ENCODE measurements at places on chromosomes 7 and 10.

DNA sequence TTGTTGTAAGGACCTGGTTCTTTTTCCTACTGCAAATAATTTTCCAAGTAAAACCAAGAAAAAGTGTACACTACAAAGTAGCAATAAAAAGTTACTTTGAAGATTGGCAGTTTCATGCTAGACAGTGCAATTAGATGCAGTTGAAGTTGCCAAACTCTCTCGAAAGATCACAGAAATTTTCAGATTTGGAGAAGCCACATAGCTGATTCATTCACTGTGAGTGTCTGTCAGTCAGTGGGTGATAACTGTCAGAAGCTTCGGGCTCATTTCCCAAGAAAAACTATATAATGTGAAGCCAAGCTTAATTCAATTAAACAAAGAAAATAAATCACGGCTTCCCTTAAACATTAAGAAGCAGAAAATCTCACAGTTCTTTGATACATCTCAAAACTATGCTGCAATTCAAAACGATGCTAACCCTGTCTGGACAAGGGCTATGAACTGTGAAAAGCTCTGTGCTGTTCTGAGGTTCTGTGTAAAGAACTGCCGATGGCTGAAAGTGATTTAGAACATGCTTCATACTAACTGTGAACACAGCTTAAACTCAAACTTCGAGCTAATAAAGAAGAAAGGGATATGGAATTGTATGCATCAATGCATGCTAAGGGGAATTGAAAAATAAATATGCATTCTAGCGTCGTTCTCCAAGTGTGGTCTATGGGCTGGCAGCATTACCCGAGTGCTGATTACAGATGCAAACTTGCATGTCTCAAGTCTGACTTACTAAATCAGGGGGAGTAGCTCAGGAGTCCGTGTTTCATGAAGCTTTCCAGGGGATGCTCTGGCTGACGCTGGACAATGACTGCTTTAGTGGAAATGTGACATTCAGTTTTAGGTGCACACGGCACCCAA is 557.4 kb downstream of the CALN1 start:
- no peak for DNase-seq

DNA sequence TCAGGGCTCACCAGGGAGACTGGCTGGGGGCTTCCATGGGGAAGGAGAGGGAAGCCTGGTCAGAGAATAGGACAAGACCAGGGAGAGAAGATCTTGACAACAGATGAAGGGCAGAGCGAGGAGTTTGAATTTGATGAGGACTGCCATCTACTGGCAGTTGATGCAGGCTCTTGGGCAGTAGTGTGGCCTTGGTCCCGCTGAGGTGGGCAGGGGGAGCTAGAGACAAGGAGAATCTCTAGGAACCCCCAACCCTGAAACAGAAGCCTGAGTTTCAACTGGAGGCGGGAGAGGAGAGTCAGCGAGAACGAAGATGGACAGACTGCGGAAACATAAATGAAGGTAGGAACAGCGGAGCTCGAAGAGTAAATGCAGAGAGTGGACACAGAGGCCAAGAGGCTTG is 81.0 kb downstream of the PPP1R3C start:
- peak; percentile 51 for DNase-seq

GRCh38 chr10:132069122-132069848 is 3.5 kb downstream of the JAKMIP3 start:
- no peak for DNase-seq

DNA sequence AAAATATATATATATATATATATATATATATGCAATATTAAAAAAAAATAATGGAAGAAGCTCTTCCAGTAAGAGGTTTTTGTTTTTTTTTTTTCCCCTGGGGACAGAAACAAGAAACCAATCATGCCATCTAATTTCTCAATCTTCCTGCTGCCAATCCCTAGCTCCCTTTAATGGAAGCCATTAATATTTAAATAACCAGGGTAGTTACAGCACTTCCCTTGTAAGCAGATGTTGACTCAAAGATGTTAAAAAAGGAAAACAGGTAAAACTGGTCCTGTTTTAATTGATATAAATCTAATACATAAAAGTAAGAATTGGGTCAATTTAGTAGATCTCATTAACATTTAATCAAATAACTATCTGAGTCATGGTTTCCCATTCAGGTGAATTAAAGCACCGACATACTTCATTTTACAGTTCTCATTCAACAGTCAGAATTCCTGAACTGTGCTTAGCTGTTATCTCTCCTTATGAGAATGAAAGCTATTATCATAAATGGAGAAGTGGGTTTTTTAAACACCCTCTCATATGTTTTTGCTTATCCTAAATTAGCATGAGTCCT is 22.6 kb downstream of the CPVL start:
- DNase-seq, result no peak

- DNase-seq, result no peak
Measured at GRCh38 chr7:7476381-7476780, 59.3 kb downstream of the COL28A1 start.

GRCh38 chr7:85447004-85447403 is 260.1 kb upstream of the SEMA3D start:
- DNase-seq, result no peak

- no peak for DNase-seq
Measured at GRCh38 chr10:62258926-62259325, 9.7 kb downstream of the RTKN2 start.

- DNase-seq, result no peak
Measured at GRCh38 chr7:136030867-136031318, 53.7 kb upstream of the MTPN start.

DNA sequence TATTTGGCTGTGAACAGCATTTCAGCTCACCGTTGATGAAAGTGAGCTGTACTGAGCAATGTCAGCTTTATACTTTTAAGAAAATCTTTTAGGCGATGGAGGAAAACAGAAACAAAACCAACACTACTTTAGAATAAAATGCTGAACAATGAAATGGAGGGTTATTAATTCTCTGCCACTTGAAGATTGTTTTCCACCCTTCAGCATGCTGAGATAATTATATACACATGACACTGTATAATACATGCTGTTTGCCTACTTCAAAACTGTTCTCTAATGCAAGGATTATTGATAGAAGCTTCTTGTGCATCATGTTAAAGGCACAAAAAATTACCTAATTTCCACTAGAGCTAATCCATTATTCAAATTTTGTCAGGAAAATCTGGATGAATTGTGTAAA is 66.8 kb downstream of the CACNA2D1 start:
- no peak for DNase-seq

DNA sequence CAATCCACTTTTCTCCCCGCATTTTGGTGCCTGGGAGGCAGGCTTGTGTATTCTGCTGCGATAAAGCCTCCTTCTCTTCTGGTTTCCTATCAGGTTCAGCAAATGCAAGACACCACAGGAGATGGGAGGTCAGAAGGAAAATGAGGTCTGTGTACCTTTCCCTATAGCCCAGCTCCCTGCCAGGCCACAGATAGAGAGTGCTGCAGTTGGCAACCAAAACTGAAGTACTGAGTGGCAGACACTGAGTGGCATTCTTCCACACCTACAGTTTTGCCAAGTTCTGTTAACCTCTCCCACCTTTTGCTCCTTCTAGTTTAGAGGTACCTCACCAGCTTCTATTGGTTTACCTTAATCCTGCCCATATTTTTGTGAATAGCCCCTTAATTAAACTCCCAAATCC is 948.4 kb downstream of the SORCS1 start:
- no peak for DNase-seq

- DNase-seq, result no peak
Measured at GRCh38 chr10:89458291-89458690, 43.9 kb downstream of the IFIT5 start.

- no peak for DNase-seq
Measured at GRCh38 chr7:149334930-149335329, 72.9 kb downstream of the ZNF783 start.

GRCh38 chr7:106095634-106096033 is 16.5 kb downstream of the SYPL1 start:
- no peak for DNase-seq

DNA sequence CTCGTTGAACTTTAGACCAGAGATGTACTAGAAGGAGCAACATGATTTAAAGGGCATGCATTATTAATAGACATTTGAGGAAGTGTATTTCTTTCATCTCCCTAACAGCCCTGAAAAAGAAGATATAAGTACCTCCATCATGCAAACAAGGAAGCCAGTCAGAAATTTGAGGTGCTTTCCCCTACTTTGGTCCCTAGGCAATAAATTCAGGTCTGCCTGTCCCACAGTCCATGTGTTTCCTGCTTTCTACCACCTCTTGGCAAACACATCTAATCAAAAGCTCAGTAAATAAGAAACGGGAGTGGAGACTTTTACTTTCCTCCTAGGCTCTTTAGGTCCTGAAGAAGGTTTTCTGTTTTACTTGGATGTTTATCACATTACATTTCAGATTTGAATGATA is 5.2 kb upstream of the SEMA3C start:
- DNase-seq, result no peak

- DNase-seq, result no peak
Measured at GRCh38 chr10:49282306-49282705, 16.7 kb upstream of the C10orf71 start.

DNA sequence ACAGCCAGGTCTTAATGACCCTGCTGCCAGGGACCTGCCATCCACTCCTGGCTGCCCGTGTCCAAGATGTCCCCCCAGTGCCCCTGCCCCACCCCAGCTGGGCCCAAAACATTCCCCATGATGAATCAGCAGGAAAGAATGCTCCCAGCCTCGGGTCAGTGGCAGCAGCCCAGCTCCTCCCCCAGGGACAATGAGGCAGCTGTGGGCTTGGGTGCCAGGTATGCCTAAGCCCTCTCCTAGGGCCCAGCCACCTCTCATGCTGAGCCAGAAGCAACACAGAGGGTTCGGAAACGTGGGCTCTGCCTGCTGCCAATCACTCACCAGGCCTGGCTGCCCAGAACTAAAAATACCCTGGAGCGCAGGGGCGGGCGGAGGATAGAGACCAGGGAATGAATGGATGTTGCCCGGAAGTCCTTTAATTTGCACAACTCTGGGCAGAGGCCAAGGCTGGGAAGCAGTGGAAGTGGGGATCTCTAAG is 1.5 kb upstream of the LOXL4 start:
- peak; percentile 23 for DNase-seq

DNA sequence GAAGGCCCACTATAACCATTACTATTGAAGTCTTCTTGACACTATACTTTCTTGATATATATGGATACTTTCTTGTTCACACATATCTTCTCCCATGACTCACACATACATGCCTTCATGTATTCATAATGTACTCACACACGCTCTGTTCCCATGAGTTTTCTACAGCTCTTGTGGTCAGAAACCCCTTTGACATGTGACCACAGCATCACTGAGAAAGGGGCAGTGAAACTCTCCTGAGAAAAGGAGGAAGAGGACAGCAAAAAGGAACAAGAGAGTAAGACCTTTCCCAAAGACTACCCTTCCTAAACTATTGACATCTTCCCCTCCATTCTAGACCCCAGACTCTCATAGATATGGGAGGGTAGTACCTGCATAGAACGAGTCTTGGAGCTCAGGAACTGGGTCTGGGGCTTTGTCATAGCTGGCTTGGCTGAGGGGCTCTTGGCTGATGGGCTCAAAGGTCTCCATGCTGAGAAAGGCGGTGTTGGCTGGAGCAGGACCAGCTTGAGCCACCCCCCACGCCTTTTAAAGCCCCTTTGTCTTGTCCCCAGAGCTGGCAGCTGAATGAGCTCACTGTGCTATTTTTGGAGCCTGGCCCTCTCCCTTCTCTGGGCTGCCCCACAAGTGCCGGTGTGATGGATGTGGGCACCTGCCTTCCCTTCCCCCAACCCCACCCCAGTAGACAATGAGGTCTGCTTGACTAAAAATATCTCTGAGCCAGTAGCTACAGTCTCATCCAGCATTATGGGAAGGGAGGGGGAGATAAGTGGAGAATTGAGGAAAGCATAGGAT is 5.1 kb downstream of the SYNPO2L start:
- no peak for DNase-seq

DNA sequence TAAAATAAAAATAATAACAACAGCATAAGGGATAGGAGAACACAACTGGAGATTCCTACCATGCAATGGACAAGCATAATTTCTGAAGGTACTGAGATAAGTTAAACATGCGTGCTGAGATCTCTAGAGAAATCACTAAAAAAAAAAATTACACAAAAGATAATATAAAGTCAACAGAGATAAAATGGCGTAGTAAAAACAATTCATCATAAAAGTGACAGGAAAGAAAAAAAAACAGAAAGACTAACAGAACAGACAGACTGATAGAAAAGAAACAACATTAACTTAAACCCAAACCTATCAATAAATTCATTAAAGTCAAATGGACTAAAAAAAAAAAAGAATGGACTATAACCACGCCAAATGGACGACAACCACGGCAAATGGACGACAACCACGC is 56.4 kb downstream of the NCAPG2 start:
- no peak for DNase-seq

GRCh38 chr7:116526897-116527296 is 2.1 kb downstream of the CAV1 start:
- DNase-seq, result no peak

DNA sequence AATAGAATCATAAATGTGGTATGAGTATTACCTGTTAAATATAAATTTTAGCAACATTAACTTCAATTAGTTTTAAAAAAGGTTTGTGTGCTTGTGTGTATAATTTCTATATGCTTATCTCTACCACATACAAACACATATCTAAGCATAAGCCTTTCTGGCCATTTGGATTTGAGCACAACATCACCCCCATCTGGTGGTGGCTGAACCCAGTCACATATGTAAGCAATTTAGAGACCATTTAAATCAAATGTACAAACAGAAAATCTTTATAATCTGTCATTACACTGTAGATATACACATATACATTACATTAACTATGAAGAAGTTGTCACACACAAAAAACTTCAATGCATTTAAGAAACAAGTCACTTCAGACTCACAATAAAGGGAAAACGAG is 31.7 kb downstream of the GPR22 start:
- peak; percentile 5 for DNase-seq

- peak; percentile 42 for DNase-seq
Measured at GRCh38 chr7:2719007-2719406, 31.0 kb downstream of the AMZ1 start.

DNA sequence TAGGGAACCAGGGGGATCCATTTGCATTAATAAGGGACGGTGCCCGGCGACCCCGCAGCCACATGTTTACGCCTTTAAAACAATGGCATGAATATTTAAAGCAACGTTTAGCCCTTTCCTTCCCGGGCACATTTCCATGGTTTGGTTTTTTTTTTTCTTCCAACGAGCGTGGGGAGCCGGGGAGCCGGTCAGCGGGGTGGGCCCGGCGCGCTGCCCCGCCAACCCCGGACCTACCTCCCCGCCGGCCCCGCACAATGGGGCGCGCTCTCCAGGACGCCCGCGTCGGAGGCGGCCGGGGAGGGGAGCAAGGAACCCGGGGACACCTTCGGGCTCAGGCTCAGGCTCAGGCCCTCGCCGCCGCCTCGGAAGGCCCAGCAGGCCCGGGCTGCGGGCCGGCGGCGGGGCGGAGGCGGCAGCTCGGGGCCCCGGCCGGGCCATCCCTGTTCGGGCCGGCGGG is 1.0 kb downstream of the SEPHS1 start:
- DNase-seq, result peak; percentile 59

DNA sequence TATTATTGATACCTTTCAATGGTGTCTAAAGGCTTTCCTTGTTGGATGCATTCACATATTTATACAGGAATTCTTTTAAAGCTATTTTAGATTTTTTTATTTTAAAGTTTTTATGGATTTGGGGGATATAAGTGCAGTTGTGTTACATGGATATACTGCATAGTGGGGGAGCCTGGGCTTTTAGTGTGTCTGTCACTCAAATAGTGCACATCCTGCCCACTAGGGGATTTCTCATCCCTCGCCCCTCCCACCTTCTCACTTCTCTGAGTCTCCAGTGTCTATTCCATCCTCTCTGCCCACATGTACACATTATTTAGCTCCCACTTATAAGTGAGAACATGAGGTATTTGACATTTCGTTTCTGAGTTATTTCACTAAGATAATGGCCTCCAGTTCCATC is 154.0 kb upstream of the MKI67 start:
- no peak for DNase-seq

GRCh38 chr10:71735709-71736569 is 16.4 kb upstream of the C10orf105 start:
- DNase-seq, result no peak

All from NT2/D1 (cell line).